WTC11 (cell line): ENCODE measurements at places on chromosomes 11 and 22.

DNA sequence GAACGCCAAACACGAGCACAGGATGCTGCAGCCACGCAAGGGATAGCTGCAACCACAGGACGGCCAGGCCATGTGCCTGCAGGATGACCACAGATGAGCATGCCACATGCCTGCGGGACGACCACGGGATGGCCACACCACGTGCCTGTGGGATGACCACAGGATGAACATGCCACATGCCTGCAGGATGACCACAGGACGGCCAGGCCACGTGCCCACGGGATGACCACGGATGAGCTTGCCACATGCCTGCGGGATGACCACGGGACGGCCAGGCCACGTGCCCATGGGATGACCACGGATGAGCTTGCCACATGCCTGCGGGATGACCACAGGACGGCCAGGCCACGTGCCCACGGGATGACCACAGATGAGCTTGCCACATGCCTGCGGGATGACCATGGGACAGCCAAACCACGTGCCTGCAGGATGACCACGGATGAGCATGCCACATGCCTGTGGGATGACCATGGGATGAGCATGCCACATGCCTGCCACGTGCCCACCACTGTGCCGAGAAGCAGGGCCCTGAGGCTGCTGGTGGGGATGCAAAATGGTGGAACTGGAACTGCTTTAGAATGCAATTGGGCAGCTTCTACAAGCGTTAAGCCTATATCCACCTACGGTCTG lies 12.8 kb upstream of the MOB2 start:
- DNase-seq = no peak

DNA sequence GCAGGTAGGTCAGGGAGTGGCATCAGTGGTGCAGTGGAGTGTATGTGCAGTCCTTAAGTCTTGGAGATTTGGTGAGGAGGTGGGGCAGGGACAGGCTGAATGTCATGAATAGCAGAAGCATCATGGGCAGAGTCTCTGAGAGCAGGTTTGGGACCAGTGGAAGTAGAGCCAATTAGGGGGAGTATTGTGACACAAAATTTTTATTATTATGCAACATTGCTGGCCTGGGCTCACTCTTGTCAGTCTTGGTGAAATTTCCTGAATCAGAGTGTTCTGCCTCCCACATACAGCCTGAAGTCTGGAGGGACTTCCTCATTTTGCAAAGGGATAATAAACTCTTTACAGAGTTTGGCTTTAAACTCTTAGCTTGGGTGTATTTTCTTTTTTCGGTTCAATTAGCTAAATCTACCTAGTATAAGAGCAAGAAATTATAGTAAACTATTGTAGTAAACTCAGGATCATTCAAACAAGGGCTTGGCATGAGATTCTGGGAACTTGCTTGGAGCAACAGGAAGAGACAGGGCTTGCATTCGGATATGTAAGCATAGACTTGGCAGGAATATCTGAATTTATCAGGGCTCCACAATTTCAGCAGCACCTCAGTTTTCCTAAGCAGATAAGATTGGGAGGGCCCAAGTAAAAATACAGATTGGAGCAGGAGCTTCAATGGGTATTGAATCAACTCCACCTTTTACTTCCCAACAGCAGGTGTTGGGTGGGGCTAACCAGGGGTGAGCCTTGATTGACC lies 67.7 kb downstream of the FDX1 start:
- DNase-seq = no peak

DNA sequence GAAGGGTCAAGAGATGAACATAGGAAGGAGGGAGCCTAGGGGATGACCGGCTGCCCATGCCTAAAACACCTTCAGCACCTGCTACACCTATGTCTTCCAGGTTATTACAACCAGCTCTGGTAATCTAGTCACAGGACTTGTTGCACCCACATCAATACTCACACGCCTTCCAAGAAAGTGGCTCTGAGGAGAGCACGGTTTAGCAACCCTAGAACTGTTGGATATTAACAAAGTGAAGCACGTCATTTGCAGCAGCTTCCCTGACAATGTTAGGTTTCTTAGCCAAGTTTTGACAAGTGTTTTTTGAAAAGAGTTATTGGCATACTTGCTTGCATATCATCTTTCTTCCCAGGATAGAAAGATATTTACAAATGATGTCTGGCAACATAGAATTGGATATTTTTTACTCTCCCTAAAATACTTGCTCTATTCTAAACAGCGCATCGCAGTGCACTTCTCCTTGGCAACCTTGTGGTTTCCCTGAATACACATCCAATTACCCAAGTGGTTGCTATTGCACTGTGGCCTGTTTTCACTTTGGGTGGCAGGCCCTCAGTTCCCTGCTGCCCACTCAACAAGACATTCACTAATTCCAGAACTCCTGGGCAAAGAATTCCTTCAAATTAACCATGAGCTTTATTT lies 94.3 kb upstream of the ARHGAP42 start:
- no peak for DNase-seq

DNA sequence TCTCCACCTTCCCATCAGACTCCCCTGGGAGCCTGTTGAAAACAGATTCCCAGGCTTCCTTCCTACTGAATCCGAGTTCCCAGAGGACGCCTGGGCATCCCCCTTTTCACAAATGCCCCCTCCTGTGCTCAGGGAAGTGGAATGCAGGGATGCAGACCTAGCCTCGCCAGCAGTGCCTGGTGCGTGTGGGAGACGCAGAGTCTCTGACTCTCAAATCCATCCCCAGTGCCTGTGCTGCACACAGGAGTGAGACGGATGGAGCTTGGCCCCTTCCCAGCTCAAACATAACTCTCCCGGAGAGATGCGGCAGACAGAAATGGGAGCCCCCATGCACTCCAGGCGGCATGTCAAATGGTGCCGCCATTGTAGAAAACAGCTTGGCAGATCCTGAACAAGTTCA lies 62.6 kb downstream of the CTTN start:
- DNase-seq = no peak
